ENCODE measurements at places on chromosomes 5 and 9.
A peak's percentile ranks its signal among the peaks of the same experiment; 100 is the strongest.

DNA sequence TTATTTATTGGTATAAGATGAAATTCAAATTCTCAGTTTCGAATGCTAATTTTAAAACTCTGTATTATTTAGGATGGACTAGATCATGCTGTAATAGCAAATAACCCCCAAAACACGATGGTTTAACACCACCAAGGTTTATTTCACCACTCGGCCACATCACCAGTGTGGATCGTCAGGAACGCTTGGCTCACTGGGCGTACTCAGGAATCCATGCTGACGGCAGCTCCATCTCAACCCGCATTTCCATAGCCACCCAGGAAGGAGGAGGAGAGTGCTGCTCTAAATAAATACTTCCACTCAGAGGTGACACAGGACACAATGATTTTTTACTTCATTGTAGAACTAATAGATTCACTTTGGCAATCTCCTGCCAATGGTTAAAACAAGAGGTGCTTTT is 347.4 kb downstream of the SH3GL2 start:
- DNase-seq, result no peak

- no peak for DNase-seq
Measured at GRCh38 chr9:131197160-131197911, 72.0 kb downstream of the NUP214 start.

DNA sequence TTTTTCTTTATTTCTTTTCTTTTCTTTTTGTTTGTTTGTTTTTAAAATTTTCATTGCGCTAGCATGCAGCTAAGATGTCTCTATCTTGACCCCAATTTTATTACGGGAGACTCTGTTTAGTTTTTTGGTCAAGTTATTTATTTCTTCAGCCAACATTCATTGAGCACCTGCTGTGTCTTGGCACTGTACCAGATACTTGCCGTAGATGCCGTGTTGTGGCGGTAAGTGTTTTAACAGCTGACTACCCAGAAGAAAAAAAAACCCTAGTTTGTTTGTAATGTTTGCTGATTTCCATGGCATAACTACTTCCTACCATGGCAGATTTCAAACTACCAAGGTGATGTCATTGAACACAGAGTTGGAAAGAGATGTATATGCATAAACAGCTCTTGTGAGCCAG is 65.0 kb downstream of the UGCG start:
- peak; percentile 82 for DNase-seq

- no peak for DNase-seq
Measured at GRCh38 chr9:124666642-124667041, 104.5 kb downstream of the NR6A1 start.

DNA sequence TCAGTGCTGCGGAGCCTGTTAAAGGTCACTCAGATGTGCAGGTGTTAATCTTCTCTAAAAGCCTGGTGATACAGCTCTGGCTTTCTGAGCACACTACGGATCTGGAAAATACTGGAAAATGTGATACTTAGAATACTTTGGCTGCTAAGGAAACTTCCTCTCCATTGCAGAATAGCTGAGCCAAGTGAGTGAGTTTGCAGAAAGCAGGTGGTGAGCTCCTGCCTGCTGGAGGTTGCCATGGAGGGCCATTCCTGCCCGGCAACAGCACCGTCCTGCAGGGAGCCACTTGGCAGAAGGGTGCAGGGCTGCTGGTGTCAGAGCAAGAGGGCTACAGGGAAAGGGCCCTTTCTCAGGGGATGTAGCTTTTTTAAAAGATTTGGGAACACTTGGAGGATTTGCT is 40.7 kb downstream of the SECISBP2 start:
- peak; percentile 15 for DNase-seq

GRCh38 chr9:106322706-106323245 is 540.2 kb upstream of the ZNF462 start:
- DNase-seq, result no peak

- peak; percentile 90 for DNase-seq
Measured at GRCh38 chr9:106885451-106885850, 22.5 kb downstream of the ZNF462 start.

DNA sequence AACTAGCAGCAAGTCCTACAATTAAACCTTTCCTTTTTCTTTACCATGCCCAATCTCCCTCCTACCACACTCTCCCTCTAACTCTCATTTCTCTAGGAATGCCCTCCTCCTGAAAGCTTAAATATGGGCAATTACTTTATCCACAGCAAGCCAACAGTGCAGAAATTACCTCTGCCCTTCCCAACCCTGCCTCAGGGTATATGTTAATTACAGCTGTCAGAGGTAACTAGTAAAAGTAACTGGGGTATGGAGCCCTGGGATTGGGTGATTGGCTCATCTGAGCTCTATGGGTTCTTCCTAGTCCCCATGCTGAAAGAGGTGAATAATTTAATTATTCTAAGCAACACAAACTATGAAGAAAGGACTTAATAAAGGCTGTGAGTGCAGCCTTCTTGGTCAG is 478.9 kb upstream of the NMUR2 start:
- no peak for DNase-seq

GRCh38 chr5:61622156-61622555 is 290.1 kb downstream of the ZSWIM6 start:
- no peak for DNase-seq

- DNase-seq, result peak; percentile 12
Measured at GRCh38 chr9:22649384-22649783, 202.8 kb downstream of the DMRTA1 start.

- no peak for DNase-seq
Measured at GRCh38 chr5:86797677-86798076, 179.9 kb downstream of the COX7C start.

GRCh38 chr9:118992813-118993794 is 376.1 kb downstream of the BRINP1 start:
- DNase-seq, result no peak

DNA sequence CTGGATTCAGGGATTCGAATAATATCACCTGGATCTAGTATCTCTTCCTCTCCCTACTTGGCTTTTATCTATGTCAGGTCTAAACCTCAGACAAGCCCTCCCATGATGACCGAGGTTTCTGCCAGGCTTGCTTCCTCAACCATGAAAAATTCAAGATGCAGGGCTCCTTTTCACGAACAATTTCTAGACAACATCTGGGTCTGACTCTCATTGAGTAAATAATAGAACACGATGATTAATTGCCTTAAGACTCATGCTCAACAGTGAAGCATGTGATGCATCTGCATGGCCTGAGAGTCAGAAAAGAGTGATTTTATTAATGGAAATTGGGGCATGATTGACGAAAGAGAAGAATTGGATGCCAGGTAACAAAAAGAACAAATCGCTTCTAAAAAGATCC is 277.2 kb upstream of the ZNF608 start:
- peak; percentile 38 for DNase-seq

DNA sequence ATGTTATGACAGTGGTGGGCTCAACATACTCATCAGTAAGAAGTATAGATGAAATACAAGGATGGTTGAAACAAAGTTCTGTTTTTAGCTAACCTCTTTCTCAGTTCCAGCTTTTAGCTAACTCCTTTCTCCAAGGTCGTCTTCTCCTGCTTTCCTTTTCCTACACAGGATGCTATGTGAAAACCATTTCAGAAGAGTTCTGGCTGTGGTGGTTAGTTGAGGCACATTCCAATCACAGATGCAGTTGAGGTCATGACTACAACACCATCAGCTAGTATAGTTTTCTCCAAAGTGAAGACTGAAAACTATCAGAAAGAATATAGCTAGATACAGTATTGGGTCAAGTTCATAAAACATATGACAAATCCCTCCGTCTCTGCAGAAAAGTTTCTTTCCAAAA is 477.7 kb upstream of the C9orf72 start:
- DNase-seq, result peak; percentile 7

GRCh38 chr5:138753794-138754698 is 821 bp downstream of the CTNNA1 start:
- DNase-seq, result peak; percentile 84

GRCh38 chr9:73583576-73583975 is 431.9 kb downstream of the ANXA1 start:
- DNase-seq, result peak; percentile 54

DNA sequence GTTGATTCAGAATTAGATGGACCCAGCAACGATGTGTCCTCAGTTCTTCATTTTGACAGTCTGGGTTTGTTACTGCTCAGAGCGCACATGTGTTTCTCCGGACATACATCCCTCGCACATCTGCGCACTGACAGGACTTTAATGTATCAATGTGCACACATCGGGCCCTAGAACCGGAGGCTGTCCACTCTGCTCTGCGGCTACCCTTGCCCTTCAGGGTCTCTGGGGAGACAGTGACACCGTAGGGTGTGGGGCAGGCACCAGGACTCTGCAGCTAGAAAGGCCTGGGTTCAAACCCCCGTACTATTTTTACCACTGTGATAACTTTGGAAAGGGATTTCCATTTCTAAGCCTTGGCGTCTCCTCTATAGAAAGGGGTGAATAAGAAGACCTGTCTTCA is 23.5 kb upstream of the LPCAT1 start:
- no peak for DNase-seq

DNA sequence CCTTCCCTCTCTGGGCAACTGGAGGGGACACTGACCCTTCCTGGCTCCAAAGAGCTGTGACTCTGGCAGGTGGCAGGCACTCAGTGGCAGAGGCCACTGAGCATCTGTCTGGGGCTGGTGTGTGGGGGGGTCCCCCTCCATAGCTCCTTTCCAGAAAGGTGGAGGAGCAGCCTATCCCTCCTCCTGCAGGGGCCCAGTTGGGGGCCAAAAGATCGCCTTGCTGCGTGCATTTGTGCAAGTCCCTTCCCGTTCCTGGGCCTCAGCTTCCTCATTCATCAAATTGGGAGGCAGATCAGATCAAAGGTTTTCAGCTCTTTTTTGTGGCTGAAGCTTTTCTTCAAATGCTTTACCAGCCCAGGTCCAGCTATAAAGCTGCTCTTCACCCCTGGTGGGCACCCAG is 77.7 kb downstream of the NTNG2 start:
- DNase-seq, result no peak

DNA sequence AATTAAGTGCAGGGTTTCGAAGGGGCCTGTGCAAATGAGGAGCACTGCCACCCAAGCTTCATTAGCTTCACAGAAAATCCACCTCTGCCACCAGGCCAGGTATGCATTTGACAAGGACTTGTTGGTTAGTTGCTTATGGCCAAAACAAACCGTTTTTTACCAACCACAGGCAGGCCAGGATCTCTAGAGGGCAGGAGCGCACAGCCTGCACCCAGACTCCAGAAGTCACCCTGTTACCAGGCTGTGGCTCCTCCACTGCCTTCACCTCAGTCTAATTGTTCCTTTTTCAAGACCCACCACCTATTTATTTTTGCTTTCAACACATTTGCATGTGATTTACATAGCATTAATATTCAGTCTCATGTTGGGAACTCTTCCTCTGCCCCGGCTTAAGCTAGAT is 78.3 kb upstream of the HSPA9 start:
- DNase-seq, result peak; percentile 42

Measured in iris pigment epithelial cell (primary cell).